Neural crest cell (in vitro differentiated cells): ENCODE measurements at places on chromosomes 1 and 21. TPM values are rescaled to one million over a fixed set of nuclear protein-coding genes. Genes with fewer than 3 reads are reported as not detected.

GRCh38 chr1:9815150-9815549 is 8.6 kb downstream of the CLSTN1 start:
- no peak for DNase-seq

Gene CD48
- not detected in 2 replicates for total RNA-seq

DNA sequence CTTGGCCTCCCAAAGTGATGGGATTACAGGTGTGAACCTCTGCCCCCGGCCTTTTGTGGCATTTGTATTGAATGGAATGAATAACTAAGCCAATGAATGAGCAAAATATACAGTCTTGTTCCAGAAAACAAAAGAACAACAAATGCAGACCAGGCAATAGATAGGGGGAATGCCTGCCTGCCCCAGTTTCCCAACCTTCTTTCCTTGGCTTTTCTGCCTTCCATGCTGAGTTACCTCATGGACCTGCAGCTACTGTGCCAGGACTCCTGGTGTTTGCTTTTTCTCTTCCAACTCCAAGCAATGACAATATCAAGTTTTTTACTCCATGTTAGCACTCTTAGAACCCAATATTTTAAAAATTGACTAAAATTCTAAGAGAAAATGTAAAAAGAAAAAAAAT is 58.6 kb upstream of the BACH1 start:
- no peak for DNase-seq

Gene AK4
- total RNA-seq: 10.5 and 12.0 TPM in 2 replicates

Gene AIRE
- not detected in 2 replicates for total RNA-seq

DNA sequence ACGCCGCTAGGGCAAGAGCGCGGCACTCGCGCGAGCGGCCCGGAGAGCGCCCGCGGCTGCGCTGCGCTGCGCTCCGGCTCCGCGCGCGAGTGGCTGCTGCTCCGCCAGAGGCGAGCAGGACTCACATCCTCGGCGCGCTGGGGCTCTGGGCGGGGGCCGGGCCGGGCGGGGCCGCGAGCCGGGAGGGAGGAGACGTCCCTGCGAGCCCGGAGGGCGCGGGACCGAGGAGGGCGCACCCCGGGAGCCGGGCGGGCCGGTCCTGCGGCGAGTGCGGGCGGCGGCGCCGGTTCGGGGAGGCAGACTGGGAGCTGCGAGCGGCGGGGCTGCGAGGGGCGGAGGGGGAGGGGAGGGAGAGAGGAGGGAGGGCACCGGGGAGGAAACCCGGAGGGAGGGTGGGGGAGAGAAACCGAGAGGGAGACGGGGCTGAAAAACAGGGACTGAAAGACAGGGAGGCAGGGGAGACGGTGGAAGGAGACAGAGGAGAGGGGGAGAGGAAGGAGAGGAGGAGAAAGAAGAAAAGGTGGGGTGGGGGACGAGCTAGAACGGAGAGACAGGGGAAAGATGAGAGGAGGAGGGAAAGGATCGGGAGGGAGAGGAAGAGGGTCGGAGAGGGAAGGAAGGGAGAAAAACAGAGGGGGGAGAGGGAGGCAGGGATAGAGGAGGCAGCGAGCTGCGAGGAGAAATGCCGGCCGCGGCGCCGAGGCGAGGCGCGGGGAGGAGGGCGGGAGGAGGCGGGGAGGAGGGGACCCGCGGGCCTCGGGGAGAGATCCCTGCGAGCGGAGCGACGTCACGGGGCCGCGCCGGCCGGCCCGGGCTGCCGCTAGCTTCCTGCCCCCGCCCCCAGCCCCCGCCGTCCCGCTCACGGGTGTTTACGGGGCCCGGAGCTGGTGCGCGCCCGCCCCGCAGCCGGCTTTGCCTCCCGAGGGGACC is at the start of gene CAMK2N1:
Gene CAMK2N1 (minus strand): TSS at position 684 of the 930 bp plus-strand sequence. CDS start 831 bp downstream, outside the sequence.
- peak; percentile 47 for DNase-seq

Gene FOXO6
- total RNA-seq: 1.2 and 1.4 TPM in 2 replicates

DNA sequence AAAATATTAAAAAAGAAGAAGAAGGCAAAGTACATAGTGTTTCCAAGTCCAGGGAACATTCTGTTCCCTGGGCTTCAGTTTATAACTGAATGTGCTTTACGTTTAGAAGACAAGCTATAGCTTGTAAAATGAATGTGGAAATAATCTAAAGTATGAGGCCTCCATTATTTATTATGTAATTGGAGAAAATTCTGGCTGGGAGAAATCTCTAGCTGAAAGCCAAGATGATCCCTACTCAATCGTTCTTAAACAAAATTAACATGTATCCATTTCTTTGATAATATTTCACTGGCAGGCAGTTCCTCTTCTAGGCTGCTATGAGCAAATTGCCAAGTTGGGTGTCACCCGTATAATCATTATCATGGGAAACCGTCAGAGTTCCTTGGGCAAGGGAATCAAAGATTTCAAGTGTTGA is 52.2 kb upstream of the ETS2 start:
- DNase-seq: no peak

- no peak for DNase-seq
These were observed 46.3 kb downstream of the PRDM15 start for GRCh38 chr21:41832596-41833496.

Gene C1QTNF12
- 0.66 and 0.79 TPM in 2 replicates for total RNA-seq

DNA sequence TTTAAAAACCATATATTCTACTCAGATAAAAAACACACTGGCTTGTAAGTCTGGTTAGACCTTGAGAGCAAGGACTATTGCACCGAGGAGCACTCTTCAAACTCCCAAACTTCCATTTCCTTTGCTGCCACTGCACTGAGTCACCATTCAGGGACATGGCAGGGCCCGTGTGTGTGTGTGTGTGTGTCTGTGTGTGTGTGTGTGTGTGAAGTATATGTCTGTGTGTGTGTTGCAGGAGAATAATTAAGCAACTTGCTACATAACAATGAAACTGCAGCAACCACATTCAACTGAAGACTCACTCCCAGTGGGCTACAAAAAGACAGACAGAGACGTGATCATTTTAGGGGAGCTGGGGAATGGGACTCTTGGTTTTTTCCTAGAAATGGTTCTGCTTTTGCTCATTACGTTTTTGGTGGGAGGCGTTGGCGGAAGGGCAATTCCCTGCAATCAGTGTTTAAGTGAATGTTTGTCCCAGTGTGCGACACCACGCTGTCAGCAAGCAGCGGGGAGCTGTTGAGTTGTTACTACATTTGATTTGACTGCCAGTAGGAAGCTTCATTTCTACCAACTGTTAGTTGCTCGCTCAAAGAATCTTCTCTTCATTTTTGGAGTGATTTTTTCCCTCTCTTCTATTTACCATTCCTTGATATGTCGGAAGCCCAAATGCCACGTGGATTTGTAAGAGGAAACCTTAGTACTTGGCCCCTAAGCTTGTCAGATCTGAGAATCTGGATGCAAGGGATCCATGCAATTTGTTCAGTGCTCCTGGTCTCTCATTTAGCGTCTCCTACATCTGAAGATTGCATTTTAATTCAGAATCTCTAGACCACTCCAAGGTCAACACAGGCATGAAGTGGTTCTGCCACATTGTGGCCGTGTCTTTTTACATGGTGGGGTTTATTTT is 36.1 kb downstream of the ESRRG start:
- DNase-seq: no peak

Gene TMEM183A
- total RNA-seq: 76.5 and 81.5 TPM in 2 replicates

DNA sequence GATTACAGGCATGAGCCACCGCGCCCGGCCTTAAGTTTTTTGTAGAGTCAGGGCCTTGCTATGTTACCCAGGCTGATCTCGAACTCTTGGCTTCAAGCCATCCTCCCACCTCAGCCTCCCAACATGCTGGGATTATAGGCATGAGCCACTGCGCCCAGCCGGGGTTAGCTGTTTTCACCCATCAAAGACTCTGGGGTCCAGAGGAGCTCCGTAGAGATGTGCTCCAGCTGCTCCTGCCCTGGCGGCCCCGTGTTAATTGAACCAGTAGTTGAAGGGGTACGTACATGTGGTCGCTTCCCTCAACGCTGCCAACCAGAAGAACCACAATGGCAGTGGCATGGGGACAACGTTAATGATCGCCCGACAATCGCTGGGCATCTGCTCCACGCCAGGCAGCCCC is 72.0 kb downstream of the NPHP4 start:
- no peak for DNase-seq

- no peak for DNase-seq
These were observed 133.3 kb upstream of the C1orf105 start for GRCh38 chr1:172287208-172287607.

DNA sequence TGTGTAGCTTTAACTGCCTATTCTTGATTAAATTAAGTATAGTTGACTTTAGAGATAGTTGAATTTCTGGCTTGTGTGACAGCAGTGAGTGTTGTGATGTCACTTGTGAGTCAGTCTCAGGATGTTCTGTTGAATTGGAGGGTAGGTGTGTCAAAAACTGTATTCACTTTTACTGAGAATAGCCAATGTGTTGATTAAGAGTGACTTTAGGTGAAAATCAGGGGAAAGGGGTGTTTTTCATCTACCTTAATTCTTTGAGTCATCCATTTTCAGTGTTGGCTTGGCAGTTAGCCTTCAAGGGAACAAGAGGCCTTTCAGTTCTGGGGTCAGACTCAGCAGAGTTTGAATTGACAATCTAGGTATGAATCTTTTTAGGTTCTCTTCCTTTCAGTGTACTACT is 75.9 kb downstream of the CDC14A start:
- no peak for DNase-seq

GRCh38 chr1:1671365-1672119 is 12.7 kb upstream of the CDK11B start:
- DNase-seq: no peak

Gene KIAA0040
- total RNA-seq: 0.14 and 0.42 TPM in 2 replicates

DNA sequence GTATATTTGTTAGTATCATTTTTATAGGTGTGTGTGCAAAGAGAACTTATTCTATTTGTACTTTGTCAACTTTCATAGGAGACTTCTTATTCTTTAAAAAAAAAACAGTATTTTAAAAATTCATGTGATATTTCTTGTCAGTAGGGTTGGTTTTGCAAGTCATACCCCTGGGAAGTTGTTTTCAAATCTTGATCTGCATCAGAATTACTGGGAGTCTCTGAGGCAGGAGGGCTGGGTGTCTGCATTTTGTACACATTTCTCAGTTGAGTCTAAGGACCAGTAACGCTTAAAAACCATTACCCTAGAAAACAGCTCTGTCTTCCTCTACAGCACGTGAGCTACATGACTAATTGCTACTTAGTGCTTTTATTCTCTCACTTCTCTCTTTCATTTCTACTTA is 76.0 kb upstream of the CTTNBP2NL start:
- DNase-seq: no peak

Gene CXADR
- total RNA-seq: 32.6 and 34.8 TPM in 2 replicates

DNA sequence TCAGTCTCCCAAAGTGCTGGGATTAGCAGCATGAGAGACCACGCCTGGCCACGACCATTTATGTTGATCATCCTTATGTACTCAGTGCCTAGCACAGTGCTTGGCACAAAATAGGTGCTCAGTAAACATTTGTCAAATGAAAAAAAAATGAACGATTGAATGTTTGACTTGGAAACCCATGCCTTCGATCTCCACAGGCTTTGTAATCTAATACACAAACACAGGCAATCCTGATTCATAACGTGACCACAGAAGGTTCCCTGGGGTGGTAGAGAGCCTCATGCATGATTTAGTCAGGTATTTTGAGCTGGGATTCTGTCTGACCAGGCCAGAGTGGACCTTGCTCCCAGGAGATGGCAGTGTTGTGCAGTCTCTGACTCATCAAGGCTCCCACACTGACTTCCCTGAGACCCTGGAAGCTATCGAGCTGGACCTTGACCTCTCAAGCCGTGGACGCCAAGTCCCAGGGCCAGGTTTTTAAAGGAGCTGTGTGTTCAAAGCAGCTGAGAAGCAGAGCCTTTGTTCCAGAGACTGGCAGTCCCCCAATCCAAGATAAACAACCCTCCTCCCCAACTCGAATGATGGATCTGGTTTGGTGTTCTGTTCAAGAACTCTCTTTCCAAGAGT is 81.1 kb downstream of the PGM1 start:
- DNase-seq: peak; percentile 67

Gene TNFSF4
- 0.57 and 1.1 TPM in 2 replicates for total RNA-seq

- DNase-seq: no peak
These were observed 1198.9 kb downstream of the PLA2G4A start for GRCh38 chr1:188027613-188028012.

DNA sequence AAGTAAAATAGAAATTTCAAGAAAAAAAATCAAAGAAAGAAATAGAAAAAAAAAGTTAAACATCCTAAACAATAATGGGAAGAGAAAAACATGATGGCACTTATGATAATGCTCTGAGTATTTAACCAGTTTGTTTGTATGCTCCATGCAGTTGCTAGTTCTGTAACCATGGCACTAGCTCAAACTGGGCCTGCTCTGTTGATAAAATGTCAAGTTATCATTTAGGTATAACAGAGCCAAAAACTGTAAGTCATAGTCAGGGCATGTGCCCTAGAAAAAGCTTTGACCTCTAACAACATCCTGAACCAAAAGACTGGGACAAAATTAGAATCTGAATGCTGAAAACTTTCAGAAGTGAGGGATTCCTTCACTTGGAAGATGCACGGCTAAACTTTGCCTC is 148.9 kb downstream of the KCNT2 start:
- DNase-seq: no peak

- no peak for DNase-seq
These were observed 216.0 kb downstream of the HIVEP3 start for GRCh38 chr1:41702771-41703170.

DNA sequence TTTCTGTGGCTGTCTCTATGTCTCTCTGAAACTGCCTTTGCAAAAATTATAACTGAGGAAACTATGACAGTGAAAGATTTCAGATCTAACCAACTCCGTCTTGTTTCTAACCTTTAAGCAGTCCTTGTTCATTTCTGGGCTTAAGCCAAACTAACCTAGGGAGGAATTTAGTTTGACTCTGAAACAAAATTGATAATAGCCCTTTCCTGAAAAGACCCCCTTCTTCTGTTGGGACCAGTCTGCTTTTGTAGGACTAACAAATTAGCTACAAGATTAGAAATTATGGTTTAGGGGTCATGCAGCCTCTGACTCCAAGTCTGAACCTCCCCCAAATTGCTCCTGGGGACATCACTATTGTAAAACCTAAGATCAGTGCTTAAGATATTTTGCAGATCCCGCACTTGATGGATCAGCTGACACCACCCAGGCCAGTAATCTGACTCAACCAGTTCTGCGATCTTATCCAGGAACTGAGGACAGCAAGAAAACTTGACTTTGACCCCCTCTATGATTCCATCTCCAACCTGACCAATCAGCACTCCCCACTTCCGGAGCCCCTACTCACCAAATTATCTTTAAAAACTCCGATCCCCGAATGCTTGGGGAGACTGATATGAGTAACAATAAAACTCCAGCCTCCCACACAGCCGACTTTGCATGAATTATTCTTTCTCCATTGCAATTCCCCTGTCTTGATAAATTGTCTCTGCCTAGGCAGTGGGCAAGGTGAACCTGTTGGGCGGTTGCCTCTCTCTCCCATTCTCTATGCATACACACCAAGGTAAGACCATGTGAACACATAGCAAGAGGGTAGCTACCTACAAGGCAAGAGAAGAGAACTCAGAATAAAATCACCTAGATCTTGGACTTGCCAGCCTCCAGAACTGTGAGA is 11.1 kb upstream of the TRIM63 start:
- DNase-seq: no peak
